ENCODE measurements at places on chromosomes 7 and 10. TPM values are rescaled to one million over a fixed set of nuclear protein-coding genes. Genes with fewer than 3 reads are reported as not detected.

The PRXL2A gene
- 0.98 TPM for total RNA-seq

The TUBAL3 gene
- total RNA-seq = not detected

The NKX1-2 gene
- total RNA-seq = not detected

The ADAM12 gene
- total RNA-seq = 0.79 TPM

The KCND2 gene
- not detected for total RNA-seq

The SPAM1 gene
- not detected for total RNA-seq

The NODAL gene
- not detected for total RNA-seq

The WDFY4 gene
- not detected for total RNA-seq

The C7orf33 gene
- total RNA-seq = not detected

The STOX1 gene
- total RNA-seq = 0.22 TPM

The TACC2 gene
- 3.5 TPM for total RNA-seq

The PNLIPRP3 gene
- total RNA-seq = not detected

The TMEM213 gene
- not detected for total RNA-seq

The GDF2 gene
- not detected for total RNA-seq

The PKD1L1 gene
- total RNA-seq = under 0.01 TPM

The LIPN gene
- not detected for total RNA-seq

The SPDYE6 gene
- total RNA-seq = not detected

The UPF2 gene
- total RNA-seq = 14.1 TPM

The LUC7L2 gene
- 42.5 TPM for total RNA-seq

The CDNF gene
- 2.0 TPM for total RNA-seq

The HOXA3 gene
- 4.7 TPM for total RNA-seq

The EN2 gene
- total RNA-seq = not detected

The KCNIP2 gene
- 0.65 TPM for total RNA-seq

The FBXO24 gene
- 0.54 TPM for total RNA-seq

The NCAPG2 gene
- total RNA-seq = 13.4 TPM

The FOXK1 gene
- total RNA-seq = 18.5 TPM

The SH2D4B gene
- 0.22 TPM for total RNA-seq

The IQCE gene
- 11.4 TPM for total RNA-seq

Data from placental epithelial cell (primary cell).